ENCODE measurements at places on chromosomes 6 and 20. TPM values are rescaled to one million over a fixed set of nuclear protein-coding genes. Genes with fewer than 3 reads are reported as not detected.

DNA sequence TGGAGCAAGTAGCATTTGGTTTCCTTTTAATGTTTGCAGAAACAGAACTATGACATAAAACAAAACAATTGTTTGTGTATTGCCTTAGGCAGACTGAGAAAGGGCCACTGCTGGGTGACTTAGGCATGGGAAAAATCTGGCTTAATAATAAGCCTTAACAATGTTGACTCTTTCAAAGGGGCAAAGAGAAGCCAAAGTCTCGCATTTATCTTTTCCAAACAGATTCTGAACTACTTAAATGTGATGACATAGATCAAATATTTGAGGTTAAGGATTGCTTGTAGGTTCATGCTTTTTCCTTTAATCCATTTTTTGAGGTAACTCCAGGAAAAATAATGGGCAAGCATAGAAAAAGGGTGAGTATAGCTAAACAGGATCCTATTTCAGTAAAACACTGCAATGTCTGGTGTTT is 39.6 kb downstream of the ADAT2 start:
- no peaks in the 10 kb centered on the region for H3K27me3 ChIP-seq
- no peaks in the 10 kb centered on the region for H3K36me3 ChIP-seq
- DNase-seq, result peak; percentile 26
- no peak overlapping the region for H3K27ac ChIP-seq
- no peak overlapping the region for H3K4me3 ChIP-seq

DNA sequence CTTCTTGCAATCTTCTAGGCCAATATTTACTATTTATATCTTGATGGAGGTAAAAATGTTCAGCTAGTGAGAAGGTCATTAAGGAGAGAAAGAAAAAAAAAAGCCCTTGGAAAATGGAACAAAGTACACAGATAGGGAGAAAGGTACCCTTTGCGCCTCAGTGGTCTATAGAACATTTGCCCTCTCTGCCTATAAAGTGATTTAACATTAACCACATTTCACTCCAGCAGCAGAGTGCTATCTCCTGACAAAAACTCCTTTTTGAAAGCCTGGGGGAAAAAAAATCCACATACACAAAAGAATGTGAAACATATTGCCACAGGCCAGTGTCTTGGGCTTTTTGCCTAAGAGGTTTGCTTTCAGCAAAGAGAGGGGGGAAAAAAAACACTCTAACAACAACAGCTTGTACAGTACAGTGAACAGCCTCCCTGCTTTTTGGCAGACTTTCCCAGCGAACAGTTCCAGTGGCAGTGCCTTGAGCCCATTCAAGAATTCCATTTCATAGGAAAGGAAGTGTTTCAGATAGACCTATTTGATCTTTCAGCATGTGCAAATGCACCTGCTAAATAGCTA is 695 bp downstream of the ARHGAP18 start:
- peak overlapping the region; percentile 29 for H3K27ac ChIP-seq
- peaks cover 2% of the 10 kb centered on the region for H3K4me1 ChIP-seq
- H3K4me3 ChIP-seq, result peak overlapping the region; percentile 58
- no peak for DNase-seq
- no peaks in the 10 kb centered on the region for H3K27me3 ChIP-seq

GRCh38 chr6:18741741-18742140 is 354.6 kb downstream of the RNF144B start:
- no peaks in the 10 kb centered on the region for H3K36me3 ChIP-seq
- no peaks in the 10 kb centered on the region for H3K4me1 ChIP-seq
- H3K27ac ChIP-seq, result no peak overlapping the region
- H3K4me3 ChIP-seq, result no peak overlapping the region
- DNase-seq, result no peak

SLC16A10 gene
- total RNA-seq, result 31.2 TPM

DNA sequence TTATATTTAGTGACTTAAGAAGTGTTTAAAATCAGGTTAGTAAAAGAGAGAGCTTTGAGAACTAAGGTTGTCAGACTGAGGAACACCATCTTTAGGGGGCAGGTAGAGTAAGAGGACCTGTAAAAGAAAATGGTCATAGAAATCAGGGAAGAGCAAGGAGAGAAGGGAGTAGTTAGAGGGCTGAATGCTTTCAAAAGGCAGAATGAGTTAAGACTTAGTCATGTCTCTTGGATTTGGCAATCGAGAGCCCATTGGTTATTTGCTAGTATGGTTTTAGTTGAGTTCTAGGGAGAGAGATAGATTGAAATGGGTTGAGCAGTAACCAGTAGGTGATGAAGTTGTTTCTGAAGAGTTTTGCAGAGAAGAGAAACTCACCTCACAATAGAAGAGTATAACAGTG is 51.1 kb downstream of the RALGAPB start:
- H3K27ac ChIP-seq, result no peak overlapping the region
- H3K27me3 ChIP-seq, result no peaks in the 10 kb centered on the region
- H3K36me3 ChIP-seq, result peaks cover 62% of the 10 kb centered on the region
- DNase-seq, result no peak
- H3K4me3 ChIP-seq, result no peak overlapping the region

- no peaks in the 10 kb centered on the region for H3K27me3 ChIP-seq
- H3K4me1 ChIP-seq, result no peaks in the 10 kb centered on the region
- H3K4me3 ChIP-seq, result peak overlapping the region; percentile 60
These were observed 658 bp downstream of the RIN2 start for GRCh38 chr20:19758501-19759331.

DNA sequence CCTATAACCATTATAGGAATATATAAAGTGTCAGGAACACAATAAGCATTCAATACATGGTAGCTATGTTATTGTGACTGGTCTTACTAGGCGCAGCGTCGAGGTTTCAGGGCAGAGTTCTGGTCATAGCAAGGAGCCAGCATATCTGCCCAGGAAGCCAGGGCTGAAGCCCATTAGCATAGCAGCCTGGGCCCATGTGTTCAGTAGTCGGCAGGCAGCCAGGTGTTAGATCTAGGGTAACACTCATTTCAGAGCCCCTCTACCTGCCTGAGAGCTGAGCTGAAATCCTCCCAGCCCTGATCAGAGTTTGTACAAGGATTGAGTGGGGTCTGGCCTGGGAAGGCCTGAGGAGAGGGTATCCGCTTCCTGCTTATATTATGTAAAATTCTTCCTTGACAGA is 32.1 kb downstream of the C20orf173 start:
- H3K27me3 ChIP-seq, result no peaks in the 10 kb centered on the region
- no peak for DNase-seq
- peak overlapping the region; percentile 21 for H3K27ac ChIP-seq
- no peak overlapping the region for H3K4me3 ChIP-seq
- peaks cover 18% of the 10 kb centered on the region for H3K4me1 ChIP-seq

DNA sequence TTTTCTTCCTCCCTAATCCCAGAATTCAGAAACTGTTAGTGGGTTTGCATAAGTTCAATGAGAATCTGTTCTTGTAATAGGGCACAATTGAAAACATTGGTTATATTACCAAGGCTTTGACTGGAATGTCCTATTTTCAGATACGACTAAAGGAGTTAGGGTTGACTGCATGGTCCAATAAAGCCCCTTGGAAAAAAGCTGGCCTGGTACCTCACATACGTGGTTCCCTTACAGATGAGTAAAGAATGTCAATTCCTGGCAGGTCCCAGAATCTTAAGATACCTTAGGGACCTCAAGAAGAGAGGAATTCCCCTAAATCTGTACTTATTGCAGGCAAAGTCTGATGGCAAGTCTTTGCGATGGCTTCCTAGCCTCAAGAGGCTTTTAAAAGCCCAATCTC is 4.6 kb downstream of the PPDPF start:
- H3K27me3 ChIP-seq, result no peaks in the 10 kb centered on the region
- H3K4me1 ChIP-seq, result no peaks in the 10 kb centered on the region
- no peak for DNase-seq
- peaks cover 23% of the 10 kb centered on the region for H3K36me3 ChIP-seq

GRCh38 chr6:42929821-42930360 is 611 bp downstream of the CNPY3 start:
- no peaks in the 10 kb centered on the region for H3K27me3 ChIP-seq
- DNase-seq, result peak; percentile 82
- H3K4me3 ChIP-seq, result peak overlapping the region; percentile 66
- peak overlapping the region; percentile 57 for H3K27ac ChIP-seq

GRCh38 chr6:169851641-169852503 is 100.5 kb downstream of the ERMARD start:
- H3K4me1 ChIP-seq, result peaks cover 4% of the 10 kb centered on the region
- peak overlapping the region; percentile 13 for H3K4me3 ChIP-seq
- DNase-seq, result peak; percentile 72
- peak overlapping the region; percentile 42 for H3K27ac ChIP-seq
- H3K36me3 ChIP-seq, result no peaks in the 10 kb centered on the region

DNA sequence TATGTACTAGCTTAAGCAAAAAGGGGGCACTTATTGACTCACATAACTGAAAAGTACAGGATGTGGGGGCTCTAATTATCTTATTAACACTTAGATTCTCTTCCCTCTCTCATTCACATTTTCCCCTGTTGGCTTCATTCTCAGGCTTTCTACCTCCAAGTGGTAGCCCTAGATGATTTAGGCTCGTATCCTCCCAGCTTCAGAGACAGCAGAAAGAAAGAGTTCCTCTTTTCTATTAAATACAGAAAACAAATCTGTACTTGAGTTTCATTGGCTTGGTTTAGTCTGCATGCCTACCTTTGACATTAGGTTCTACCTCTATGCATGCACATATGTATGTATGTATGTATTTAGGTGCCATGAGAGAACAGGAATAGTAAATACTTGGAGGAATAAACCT is 15.5 kb upstream of the E2F3 start:
- no peaks in the 10 kb centered on the region for H3K27me3 ChIP-seq
- DNase-seq, result no peak
- H3K4me3 ChIP-seq, result no peak overlapping the region
- H3K36me3 ChIP-seq, result no peaks in the 10 kb centered on the region
- H3K4me1 ChIP-seq, result no peaks in the 10 kb centered on the region
- H3K27ac ChIP-seq, result no peak overlapping the region

DNA sequence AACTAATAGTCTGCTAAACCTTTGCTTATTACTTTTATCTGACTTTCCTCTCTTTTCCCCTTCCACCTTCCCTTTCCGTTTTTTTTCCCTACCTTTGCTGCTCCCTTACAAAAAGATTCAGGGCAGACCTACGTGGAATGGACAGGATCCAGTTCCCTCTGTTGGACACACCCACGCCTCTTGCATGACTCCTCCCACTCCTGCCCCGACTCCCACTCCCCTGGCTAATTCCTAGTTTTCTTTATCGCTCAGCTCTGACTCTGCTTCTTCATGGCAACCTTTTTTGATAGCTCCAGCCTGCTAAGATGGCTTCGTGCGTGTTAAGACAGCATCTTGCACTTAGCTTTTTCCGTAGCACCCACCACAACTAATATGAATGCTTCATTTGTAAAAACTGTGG is 715.6 kb upstream of the NRSN1 start:
- no peaks in the 10 kb centered on the region for H3K36me3 ChIP-seq
- H3K4me1 ChIP-seq, result no peaks in the 10 kb centered on the region
- no peak overlapping the region for H3K4me3 ChIP-seq
- no peak overlapping the region for H3K27ac ChIP-seq

ATF6B gene
- 33.0 TPM for total RNA-seq

- DNase-seq, result no peak
- no peak overlapping the region for H3K4me3 ChIP-seq
- no peaks in the 10 kb centered on the region for H3K4me1 ChIP-seq
- no peaks in the 10 kb centered on the region for H3K36me3 ChIP-seq
- H3K27ac ChIP-seq, result no peak overlapping the region
These were observed 12.0 kb upstream of the PTPN1 start for GRCh38 chr20:50498071-50498776.

DNA sequence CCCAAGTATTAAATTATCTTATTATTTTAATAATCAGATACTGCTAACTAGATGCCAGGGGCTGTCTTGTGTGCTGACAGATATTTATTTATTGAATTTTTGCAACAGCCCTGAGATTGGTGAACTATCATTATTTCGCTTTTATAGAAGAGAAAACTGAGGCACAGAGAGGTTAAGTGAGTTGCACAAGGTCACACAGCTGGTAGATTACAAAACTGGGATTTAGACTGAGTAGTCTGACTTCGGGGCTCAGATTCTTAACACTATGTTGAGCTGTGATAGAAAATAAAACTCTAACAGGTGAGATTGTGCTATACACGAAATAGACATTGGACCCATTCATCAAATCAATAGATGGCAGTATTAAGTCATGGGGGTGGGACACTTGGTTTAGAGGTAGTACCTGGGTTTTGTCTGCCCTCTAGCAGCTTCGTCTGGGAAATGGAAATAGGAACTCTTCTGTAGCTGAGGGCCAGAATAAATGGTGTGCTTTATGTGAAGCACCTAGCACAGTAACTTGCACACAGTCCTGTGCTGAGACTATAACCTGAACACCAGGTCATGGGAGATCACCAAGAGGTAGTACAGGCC is 113.4 kb downstream of the B3GAT2 start:
- no peak overlapping the region for H3K27ac ChIP-seq
- no peaks in the 10 kb centered on the region for H3K27me3 ChIP-seq
- H3K4me1 ChIP-seq, result no peaks in the 10 kb centered on the region
- no peak for DNase-seq

ABHD16B gene
- not detected for total RNA-seq

- no peak for DNase-seq
- no peaks in the 10 kb centered on the region for H3K27me3 ChIP-seq
- H3K4me1 ChIP-seq, result no peaks in the 10 kb centered on the region
- no peaks in the 10 kb centered on the region for H3K36me3 ChIP-seq
- no peak overlapping the region for H3K27ac ChIP-seq
These were observed 43.9 kb downstream of the PLCB4 start for GRCh38 chr20:9112541-9113515.

CYP21A2 gene
- 0.08 TPM for total RNA-seq

- H3K4me1 ChIP-seq, result no peaks in the 10 kb centered on the region
- H3K36me3 ChIP-seq, result no peaks in the 10 kb centered on the region
- no peak for DNase-seq
- no peak overlapping the region for H3K27ac ChIP-seq
- H3K4me3 ChIP-seq, result no peak overlapping the region
These were observed 564.5 kb downstream of the NKAIN2 start for GRCh38 chr6:124368131-124368530.

KCNQ5 gene
- total RNA-seq, result not detected

GRCh38 chr20:5848711-5849505 is 98.7 kb downstream of the SHLD1 start:
- no peaks in the 10 kb centered on the region for H3K27me3 ChIP-seq
- no peak overlapping the region for H3K4me3 ChIP-seq
- peaks cover 36% of the 10 kb centered on the region for H3K4me1 ChIP-seq
- no peaks in the 10 kb centered on the region for H3K36me3 ChIP-seq

TNFRSF21 gene
- total RNA-seq, result 23.0 TPM

DNA sequence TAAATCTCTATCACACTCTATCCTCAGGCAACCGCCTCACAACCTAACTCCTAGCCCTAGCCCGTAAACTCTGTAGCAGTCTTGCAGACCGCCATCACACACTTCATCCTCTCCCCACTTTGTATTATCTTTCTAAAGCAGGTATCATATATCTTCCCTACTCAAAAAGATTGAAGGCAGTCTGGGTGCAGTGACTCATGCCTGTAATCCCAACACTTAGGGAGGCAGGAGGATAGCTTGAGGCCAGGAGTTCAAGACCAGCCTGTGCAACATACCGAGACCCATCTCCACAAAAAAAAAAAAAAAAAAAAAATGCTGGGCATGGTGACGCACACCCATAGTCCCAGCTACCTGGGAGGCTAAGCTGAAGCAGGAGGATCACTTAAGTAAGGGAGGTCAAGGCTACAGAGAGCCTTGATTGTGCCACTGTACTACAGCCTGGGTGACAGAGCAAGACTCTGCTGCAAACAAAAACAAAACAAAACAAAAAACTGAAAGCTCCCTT is 22.9 kb downstream of the RANBP9 start:
- H3K27ac ChIP-seq, result no peak overlapping the region
- H3K4me3 ChIP-seq, result no peak overlapping the region
- no peak for DNase-seq
- H3K4me1 ChIP-seq, result no peaks in the 10 kb centered on the region

SLC22A7 gene
- total RNA-seq, result not detected

- no peaks in the 10 kb centered on the region for H3K36me3 ChIP-seq
- H3K4me3 ChIP-seq, result no peak overlapping the region
- H3K27me3 ChIP-seq, result no peaks in the 10 kb centered on the region
- no peak for DNase-seq
- no peak overlapping the region for H3K27ac ChIP-seq
- no peaks in the 10 kb centered on the region for H3K4me1 ChIP-seq
These were observed 1.6 kb downstream of the CLPSL1 start for GRCh38 chr6:35782424-35782823.

TFAP2D gene
- total RNA-seq, result not detected
